ENCODE measurements at places on chromosomes 4 and X. TPM values are rescaled to one million over a fixed set of nuclear protein-coding genes. Genes with fewer than 3 reads are reported as not detected.

The CLCN4 gene
- total RNA-seq: 8.0 TPM

The CLDN34 gene
- total RNA-seq: 0.43 TPM

The ZDHHC15 gene
- total RNA-seq: 1.5 TPM

GRCh38 chr4:25843340-25844097 is 19.3 kb downstream of the SEL1L3 start:
- DNase-seq: peak; percentile 66

DNA sequence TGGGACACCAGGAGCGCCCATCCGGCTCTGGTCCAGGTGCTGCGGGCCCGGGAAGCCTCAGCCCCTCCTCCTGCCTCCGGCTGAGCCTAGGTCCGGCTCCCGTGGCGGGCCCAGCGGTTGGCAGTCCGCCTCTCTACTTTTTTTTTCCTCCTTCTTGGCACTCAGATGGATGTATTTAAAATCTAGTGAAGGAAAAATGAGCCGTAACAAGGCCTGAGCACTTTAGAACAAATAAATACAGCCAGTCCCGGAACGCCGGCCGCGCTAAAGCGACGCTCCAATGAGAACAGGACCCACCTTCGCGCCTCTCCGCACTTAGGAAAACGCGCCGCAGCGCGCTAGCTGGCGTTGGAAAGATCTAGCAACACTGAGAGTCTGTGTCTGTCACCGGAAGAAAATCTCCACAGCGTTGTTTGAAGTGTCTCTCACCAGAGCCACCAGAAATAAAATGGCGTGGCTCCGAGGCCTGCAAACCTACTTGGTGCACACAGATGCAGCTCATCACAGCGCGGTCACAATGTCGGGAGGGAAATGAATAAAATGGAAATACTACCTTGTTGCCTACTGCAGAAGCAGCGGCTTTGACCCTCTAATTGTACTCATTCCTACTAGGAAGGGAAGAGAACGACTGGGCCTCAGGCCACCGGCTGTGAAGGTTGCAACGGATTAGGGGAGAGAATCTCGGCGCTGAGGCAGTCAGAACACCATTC is 4.7 kb downstream of the NEUROG2 start:
- no peak for DNase-seq

DNA sequence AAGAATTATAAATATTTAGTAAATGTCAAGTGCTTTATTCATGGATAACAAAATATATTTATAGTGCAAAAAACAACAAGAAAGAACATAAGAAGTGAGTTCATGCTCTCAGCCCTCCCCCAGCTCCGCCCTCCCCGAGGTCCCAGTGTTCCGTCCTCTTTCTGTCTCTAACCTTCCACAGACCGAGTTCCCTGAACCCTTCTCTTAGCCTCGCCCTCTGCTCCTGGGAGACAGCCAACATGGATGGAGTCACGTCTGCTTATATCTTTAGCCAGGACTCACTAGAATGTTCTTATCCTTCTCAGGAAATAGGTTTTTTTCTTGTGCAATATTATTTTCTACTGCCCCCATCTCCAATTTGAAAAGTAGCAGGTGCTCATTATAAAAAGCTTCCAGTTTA is 40.1 kb upstream of the HELT start:
- no peak for DNase-seq

DNA sequence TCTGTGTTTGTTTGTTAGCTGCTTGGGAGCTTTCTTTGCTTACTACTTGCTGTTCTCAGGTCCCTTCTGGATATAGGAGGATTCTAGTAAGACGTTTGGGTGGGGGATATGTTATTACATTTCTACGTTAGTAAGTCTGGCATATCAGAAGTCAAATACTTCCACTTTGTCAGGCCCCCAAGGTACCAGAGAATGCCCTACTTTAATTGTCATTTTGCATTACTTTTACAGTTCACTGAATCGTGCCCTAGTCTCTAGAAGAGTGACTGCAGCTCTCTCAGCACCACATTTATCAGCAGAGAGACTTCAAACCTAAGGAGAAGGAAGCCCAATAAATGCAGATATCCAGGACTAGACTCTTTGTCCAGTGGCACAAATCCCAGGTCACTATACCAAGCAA is 54.4 kb downstream of the PCDH19 start:
- DNase-seq: no peak

- DNase-seq: no peak
These were observed 99.0 kb downstream of the DHRSX start for GRCh38 chrX:2401590-2402360.

GRCh38 chr4:55437356-55437796 is 41.6 kb downstream of the TMEM165 start:
- no peak for DNase-seq

DNA sequence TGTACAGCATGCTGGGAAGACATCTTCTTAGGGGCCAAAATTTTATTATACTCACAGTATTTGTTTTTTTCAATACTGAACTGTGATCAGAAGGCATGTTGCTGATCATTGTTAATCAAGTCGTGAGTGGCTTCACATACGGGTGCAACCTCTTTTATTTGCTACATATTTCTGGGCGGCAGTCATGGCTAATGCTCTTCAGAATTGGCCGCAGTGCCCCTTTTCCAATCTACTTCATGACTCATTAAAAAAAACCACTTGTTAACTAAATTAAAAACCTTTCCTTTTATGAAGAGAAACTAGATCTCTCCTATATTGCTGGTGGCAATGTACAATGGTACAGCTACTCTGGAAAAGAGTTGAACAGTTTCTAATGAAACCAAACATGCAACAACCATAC is 101.5 kb upstream of the C1GALT1C1 start:
- DNase-seq: no peak

GRCh38 chrX:114712466-114712865 is 128.6 kb downstream of the HTR2C start:
- DNase-seq: no peak

DNA sequence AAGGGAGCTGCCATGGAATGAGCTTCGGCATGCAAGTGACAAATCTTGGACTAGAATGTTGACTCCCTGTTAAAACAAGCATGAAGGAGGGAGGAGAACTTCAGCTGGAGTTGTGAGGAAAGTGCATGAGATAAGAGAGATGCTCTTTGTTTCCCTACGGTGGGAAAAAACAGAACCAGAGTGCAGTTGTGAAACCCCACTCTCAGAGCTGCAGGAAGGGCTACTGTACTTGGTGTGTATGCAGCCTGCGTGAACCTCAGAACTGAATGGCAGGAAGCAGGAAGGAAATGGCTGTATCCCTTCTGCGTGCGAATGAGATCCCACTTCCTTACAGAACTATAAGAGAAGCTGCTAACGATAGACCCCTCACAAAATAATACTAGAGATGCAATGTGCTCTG is 57.2 kb downstream of the EGF start:
- no peak for DNase-seq

- DNase-seq: no peak
These were observed 18.8 kb downstream of the TLR6 start for GRCh38 chr4:38837849-38838248.

DNA sequence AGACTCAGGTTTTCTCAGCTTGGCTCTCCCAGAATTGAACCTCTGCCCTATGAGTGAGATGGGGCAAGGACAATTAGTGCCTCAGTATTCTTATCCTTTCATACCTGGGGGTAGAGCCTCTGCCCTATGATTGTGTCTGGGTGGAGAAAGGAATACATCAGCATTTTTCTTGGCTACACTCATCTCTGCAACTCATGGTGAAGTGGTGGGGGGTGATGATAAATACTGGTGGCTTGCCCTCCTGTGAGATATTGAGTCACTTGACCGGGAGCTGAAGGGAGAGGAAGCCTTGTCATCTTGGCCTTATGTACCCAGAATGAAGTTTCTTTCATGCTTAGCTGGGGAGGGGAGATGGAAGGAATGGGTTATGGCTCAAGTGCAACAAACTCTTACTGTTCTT is 71.3 kb upstream of the ENOX2 start:
- DNase-seq: no peak

- DNase-seq: no peak
These were observed 88.1 kb upstream of the C1QTNF7 start for GRCh38 chr4:15339737-15340136.

DNA sequence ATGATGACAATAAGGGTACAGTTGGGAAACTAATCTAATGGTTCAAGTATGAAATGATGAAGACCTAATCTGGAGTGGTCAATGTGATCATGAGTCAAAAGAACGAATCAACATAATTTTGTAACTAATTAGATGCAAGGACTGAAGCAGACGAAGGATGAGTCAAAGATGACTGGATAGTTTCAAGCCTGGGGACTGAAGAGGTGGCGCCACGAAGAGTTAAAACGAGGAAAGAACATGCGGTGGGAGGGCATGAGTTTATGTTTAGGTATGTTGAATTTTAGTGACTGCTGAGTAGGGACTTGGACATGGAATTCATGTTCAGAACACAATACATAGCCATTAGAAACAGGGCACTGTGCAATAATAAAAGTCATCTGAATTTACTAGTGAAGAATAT is 221.5 kb upstream of the FAM241A start:
- DNase-seq: no peak

All from mucosa of gallbladder (tissue), 1 donor.